ENCODE measurements at places on chromosomes 3 and 15.

- no peak for DNase-seq
Measured at GRCh38 chr3:177179281-177180067, 17.8 kb downstream of the TBL1XR1 start.

DNA sequence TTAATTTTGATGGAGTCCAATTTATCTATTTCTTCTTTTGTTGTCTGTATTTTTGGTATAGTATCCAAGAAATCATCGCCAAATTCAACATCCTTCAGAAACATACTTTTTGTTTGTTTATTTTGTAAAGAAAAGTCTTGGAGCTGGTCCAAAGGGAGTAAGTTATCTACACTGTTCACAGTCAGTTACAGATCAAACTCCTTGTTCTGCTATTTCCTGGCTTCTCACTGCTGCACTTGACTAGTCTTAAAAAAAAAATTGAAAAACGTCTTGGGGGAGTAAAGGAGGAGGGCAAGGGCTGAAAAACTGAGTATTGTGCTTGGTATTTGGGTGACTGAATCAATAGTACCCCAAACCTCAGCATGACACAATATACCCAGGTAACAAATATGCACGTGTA lies 105.6 kb downstream of the NFKBIZ start:
- DNase-seq: no peak

DNA sequence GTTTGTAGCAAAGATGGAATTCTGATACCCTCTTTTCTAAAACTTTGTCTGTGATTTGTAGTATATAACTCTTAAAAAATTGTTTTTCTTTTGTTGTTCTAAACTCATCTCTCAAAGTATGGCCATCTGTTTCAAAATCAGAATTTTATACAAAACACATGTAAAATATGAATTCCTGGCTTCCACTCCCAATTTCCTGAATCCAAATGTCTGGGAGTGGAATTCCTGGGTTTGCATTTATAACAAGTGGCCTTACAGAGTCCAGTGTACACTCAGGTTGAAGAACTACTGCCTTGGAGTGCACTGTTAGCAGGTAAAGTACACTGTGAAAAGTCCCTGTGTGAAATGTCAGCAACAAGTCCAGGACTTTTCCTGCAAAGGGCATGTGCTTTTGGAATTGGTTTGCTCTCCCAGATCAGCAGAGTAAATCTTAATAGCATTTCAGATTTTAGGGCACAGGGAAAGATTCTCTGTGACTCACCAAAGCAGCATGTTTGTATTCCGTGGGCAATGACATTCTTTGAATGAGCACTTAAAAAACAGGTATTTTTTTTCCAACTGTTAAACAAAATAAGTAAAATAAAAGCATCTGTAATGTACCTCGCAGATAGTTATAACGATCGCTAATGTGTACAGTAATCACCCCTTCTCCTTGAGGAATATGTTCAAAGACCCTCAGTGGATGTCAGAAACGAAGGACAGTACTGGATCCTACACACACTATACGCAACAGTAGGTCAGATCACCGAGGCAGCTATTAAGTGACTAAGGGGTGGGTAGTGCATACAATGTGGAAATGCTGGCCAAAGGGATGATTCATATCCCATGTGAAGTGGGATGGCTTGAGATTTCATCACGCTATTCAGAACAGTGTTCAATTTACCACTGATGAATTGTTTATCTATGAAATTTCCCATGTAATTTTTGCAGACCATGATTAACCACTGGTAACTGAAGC lies 2.0 kb upstream of the CLDN16 start:
- DNase-seq: peak; percentile 91

DNA sequence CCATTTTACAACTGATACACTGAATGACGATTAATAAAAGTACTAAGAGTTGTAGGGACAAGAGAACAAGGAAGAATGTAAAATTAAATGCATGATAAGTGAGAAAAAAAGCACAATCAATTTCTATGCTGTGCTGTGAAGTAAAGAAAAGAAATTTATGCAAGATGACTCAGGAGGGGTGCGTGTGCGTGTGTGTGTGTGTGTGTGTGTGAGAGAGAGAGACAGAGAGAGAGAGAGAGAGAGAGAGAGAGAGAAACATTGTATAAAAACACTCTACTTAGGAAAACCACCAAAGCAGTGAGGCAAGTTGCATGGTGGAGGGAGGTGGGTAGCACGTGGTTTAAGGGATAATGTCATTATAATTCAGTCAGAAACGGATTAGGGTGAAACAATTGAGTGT lies 580.8 kb upstream of the ALCAM start:
- no peak for DNase-seq

GRCh38 chr3:120192579-120192978 lies 92.4 kb downstream of the GPR156 start:
- DNase-seq: no peak

- no peak for DNase-seq
Measured at GRCh38 chr3:73470860-73471259, 153.9 kb downstream of the PDZRN3 start.

GRCh38 chr15:101213147-101213546 lies 38.7 kb downstream of the CHSY1 start:
- no peak for DNase-seq

DNA sequence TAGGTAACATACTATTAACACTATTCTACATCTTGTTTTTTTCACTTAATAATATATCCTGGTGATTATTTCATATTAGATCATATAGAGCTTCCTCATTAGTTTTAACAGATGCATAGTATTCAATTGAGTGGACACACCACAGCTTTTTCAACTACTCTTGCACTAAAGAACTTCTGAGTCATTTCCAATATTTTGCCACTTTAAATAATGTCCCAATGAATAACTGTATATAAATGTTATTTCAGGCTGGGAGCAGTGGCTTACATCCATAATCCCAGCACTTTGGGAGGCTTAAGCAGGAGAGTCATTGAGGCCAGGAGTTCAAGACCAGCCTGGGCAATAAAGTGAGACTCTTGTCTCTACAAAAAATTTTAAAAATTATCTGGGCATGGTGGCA lies 26.9 kb downstream of the MAP1A start:
- DNase-seq: no peak

DNA sequence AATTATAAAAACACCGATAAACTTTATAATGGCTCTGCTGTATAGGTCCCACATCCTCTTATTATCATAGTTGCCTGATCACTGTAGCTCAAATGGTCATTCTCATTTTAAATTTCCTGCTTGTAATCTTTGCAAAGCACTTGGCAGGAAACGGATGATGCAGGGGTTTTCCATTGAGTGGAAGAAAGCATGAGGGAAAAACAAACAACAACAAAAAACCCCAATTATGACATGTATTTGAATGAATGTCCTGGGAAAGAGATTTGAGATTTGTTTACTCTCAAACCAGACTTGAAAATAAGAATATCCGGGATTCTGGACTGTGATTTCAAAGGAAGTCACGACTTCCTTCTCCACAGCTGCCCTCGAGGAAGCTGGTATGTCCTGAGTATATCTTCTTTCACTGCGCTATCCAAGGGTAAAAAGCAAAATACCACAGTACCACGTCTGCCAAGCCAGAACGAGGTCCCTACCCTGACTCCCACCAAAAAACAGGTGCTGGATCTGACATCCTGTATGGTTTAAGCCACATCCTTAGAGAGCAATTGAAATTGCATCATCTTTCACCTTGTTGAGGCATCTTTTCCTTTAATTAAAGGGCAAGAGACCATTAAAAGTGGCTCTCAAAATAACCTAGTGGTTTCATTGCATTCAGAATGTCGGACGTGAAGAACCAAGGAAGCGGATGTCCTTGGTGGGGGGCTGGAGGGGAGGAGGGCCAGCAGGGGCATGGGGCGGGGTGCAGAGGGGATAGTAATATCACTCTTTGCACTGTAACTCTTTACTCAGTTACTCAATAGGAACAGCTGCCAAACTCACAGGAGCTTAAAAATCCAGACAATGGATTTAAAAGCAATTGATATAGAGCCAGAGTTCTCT lies 13.5 kb upstream of the TIPIN start:
- no peak for DNase-seq

GRCh38 chr3:88059380-88060170 lies 520 bp downstream of the ZNF654 start:
- DNase-seq: no peak

- DNase-seq: no peak
Measured at GRCh38 chr3:157199841-157200240, 39.9 kb upstream of the CCNL1 start.

DNA sequence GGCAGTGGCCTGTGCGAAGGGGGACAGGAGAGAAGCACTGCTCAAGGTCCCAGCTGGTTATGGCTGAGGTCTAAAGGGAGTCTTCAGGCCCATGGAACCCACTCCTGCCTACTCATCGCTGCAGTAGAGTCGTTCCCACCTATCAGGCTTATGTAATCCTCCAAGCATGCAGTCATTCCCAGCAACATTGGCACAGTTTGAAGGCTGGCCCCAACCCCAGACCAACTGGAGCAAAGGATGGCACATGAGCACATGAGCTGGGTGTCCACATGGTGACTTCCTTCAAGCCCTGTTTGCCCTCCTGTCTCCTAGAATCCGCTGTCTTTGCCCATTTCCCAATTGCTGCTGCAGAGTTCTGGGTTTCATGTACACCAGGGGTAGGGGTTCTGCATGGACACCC lies 60.5 kb upstream of the FGD5 start:
- no peak for DNase-seq

DNA sequence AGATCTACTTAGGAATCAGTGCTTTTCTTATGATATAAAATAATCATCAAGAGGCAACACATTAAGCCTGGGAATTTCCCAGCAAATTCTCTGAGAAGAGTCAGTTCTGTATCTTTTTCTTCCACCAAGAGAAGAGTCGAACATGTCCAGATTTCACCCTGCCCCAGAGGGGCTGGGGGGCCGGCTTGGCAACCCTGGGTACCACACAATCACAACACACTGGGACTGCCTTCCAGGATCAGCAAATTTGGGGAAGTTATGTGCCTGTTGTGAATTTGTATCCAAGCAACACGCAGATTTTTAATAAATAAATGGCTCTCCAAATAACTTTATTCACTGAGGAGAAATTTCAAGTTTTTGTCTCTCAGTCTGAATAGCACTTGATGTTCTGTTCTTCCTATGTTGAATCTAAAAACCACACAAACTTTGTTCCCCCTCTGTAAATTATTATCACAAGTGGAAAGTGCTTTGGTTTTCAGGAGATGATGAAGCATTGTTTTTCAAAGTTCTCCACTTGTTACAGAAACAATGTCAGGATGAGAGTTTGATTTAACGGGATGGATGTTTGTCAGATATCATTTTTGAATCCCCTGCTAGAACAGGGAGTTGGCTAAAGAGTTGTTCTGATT lies 357.2 kb downstream of the ZNF385D start:
- DNase-seq: no peak

DNA sequence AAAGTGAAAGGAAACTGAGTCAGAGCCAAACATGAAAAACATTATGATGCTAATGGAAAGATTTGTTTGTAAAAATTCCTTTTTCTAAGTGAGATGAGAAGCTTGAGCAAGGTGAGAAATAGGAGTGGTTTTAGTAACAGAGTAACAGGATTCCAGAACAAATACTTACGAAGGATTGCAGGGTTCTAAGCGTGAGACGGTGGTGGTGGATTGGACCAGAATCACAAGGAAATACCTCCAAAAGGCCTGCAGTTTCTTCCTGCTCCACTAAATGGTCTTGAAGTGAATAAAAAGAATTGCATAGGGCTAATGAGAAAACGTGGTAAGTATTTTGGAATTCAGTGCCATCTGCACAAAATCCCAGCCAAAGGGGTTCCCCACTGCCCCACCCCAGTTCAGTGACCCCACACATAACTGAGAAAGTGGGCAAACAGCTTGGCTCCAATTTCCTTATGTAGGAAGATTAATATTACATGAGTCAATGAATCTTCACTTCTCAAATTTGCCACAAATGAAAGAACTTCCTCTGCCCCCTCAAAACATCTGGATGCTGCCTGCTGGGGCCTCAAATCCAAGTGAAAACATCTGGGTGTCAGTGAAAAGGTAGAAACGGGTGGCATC lies 283.8 kb upstream of the NR2F2 start:
- peak; percentile 33 for DNase-seq

- DNase-seq: no peak
Measured at GRCh38 chr3:11991751-11992150, 12.4 kb upstream of the SYN2 start.

- no peak for DNase-seq
Measured at GRCh38 chr3:153978006-153978405, 143.2 kb upstream of the ARHGEF26 start.

DNA sequence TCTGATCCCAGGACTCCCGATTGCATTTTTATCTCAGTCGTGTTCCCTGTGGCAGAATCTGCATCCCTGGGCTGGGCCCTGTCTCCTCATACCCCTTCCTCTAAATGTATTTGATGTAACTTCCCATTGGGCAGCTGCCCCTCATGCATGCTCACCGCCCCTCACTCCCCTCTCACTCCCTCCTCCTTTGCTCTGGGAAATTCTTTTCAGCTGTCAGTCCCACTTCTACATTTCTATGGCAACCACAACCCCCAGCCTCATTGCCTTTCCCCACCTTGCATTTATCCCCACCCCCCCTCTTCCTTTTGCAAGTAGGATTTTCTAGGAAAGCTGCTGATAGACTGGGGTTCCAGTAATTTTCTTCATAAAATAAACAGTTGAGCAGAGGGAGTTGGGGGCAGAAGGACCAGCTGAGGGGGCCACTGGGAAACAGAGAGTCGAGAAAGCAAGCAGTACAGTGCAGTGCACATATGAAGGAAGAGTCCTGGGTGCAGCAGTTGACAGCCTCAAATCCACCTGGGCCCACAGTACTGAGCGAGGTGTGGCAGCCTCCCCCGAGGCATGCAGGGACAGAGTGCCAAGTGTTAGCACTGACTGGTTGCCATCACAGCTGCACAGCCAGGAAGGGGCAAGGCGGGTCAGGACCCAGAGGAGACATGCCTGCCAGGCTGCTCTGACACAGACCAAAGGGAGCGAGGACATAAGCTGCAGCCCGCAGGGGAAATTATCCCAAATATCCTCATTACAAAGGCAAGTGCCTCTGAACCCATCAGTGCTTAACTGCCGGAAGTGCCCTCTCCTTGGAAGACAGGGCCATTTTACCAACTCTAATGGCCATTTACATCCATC lies 476.3 kb downstream of the EPHB1 start:
- DNase-seq: no peak

- peak; percentile 37 for DNase-seq
Measured at GRCh38 chr15:55909036-55909811, 84.2 kb downstream of the NEDD4 start.

- DNase-seq: no peak
Measured at GRCh38 chr3:101966226-101966625, 116.9 kb downstream of the NFKBIZ start.

DNA sequence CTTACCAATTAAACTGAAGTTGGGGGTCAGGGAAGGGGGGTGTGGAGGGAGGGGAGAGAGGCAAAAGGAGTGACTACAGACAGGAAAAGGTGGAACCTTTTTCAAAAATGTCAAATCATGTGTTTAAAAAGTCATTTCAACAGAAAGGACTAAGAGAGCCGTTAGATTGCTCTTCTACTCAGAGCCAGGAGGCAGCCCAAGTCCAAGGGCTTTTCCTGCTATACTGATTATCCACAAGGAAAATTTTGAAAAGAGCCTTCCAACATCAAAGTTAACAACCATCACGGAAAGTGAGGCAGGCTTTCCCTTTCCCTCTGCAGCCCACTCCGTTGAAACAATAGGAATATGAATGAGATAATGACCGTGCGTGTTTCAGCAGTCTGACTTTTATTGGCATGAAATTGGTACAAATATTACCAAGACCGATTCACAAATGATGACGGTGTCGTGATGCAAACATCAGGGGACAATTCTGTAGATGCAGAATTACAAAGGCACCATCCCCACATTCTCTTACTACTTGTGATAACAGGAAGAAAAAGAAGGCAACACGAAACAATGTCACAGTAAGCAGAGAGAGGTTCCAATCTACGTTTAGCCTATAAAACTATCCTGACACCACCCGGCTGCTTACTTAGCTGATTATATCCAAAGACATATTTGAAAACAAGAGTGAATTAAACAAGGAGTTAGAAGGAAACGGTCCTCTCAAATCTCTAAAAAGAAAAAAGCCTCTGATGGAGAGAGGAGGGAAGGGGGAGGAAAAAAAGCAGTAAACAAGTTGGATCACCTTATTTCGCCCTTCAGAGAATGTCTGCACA lies 453.7 kb downstream of the FOXP1 start:
- DNase-seq: no peak
